Smooth muscle cell of the umbilical artery (primary cell): ENCODE measurements at places on chromosomes 1 and 21. TPM values are rescaled to one million over a fixed set of nuclear protein-coding genes. Genes with fewer than 3 reads are reported as not detected.

TEKT2 gene
- not detected in 2 replicates for total RNA-seq

NUDT4B gene
- 10.4 and 12.8 TPM in 2 replicates for total RNA-seq

ELF3 gene
- 2.3 and 8.0 TPM in 2 replicates for total RNA-seq

MYOG gene
- total RNA-seq: not detected in 2 replicates

AIRE gene
- total RNA-seq: under 0.01 and 0.05 TPM in 2 replicates

VANGL2 gene
- under 0.01 and 0.23 TPM in 2 replicates for total RNA-seq

RIPK4 gene
- under 0.01 and 0.28 TPM in 2 replicates for total RNA-seq

ZNF683 gene
- not detected in 2 replicates for total RNA-seq

SGIP1 gene
- 4.4 and 5.6 TPM in 2 replicates for total RNA-seq

GOLT1A gene
- total RNA-seq: not detected in 2 replicates

SCCPDH gene
- total RNA-seq: 42.5 and 44.5 TPM in 2 replicates

PLPPR5 gene
- total RNA-seq: 0.05 TPM in 1 of 2 replicates, not detected in the other

VSIG8 gene
- total RNA-seq: 0.23 TPM in 1 of 2 replicates, not detected in the other
